ENCODE measurements at places on chromosomes 1 and 21.

DNA sequence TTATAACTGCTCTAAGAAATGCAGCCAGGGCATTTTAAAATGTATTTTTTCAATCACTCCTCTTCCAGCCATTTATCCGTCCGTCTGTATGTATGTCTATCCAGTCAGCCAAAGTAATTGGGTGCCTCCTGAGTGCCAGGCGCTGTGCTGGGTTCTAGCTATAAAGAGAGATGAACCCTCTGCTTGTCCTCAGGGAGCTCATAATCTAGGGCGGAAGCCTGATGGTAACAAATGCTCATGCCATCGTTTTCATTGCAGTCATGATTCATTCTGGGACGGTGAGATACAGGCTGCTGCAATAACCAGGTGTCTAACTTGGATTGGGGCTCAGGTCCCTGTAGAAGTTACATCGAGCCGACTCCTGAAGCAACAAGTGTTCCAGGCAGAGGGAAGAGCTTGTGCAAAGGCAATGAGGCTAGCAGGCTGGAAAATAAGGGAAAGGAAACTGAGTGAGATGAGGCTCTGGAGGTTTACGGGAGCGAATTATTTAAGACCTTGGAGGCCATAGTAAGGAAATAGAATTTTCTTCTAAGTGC, 11.6 kb downstream of the IFI6 start:
- DNase-seq = no peak

DNA sequence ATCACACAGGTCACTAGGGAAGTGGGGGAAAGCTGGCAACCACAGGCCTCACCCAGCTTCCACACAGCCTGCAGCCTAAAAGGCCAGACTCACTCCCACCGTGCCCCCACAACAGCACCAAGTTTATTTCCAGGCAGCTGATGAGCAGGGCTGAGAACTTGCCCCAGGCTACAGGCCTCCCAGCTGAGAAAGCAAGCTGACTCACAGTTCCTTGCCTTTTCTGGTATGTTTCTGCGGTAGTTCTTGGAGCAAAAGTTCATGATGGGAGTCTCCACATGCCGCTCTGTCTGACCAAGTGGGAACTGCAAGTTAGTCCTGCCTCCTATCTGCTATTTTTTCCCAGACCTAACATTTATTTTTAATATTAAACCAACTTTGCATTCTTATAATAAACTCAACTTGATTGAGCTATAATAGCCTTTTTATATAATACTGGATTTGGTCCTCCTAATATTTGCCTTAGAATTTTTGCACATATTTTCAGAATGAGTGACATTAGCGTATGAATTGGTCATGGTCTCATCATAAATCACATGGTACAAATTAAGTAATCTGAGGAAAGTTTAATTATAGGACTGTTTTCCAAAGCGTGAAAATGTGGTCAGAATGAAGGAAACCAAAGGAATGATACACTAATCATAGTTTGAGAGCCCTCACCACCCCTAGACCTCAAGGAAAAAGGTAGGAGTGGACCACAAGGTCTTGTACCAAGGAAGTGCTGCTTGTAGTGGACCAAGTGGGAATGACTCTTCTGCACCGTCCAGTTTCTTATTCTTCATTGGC, 30.7 kb downstream of the RPAP2 start:
- no peak for DNase-seq

DNA sequence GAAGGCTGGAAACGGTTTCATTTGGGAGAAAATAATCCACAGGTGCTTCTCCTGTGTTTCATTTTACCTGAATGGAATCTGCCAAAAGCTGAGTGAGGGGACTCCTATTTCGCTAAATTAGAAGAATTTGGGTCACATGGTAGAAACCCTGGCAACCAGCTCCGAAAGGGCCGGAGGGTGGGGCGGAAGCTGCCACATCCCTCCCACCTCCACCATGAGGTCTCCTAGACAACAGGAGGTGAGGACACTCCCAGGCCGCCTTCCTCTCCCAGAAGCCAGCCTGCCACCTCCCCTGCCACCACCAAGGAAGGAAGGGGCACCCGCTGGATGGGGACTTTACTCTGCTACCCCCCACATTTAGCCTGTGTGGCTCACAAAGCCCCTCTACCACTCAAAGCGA, 199.9 kb upstream of the ZC3H12A start:
- DNase-seq = no peak

- no peak for DNase-seq
Observed at GRCh38 chr1:24317956-24318614, 1.1 kb upstream of the GRHL3 start.

DNA sequence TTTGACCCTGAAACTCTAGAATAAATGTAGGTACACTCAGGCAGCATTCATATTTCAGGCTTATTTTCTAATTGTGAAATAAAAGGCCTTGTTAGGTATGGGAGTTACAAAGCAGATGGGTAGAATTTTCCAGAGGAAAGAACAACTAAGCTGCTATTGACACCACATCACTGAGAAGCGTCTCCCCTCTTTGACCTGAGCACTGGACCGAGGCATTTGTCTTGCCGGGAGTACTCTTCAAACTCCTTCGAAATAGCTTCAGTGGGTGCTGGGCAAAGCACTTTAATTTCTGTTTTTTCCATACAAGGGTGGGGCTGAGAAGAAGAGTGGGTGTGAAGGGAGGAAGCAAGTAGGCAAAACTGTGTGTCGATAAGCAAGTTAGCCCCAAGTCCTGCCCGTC, 36.4 kb downstream of the ABCA4 start:
- no peak for DNase-seq

- DNase-seq = no peak
Observed at GRCh38 chr1:212228076-212228475, 57.1 kb upstream of the PPP2R5A start.

DNA sequence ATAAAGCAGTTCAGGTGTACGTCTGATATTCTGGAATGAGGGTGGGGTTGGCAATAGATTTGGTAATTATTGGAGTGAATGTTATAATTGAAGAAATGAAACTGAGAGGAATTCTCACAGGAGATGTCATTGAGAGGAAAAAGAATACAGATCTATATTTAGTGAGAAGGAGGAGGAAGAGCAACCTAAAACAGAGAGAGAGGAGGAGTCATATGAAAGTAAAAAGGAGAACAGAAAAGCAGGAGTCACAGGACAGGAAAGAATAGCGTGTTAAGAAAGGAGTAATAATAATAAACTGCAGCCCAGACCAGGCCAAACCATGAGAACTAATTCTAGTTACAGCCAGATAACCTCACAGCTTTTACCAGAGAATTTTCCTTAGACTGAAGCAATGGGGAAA, 62.7 kb upstream of the MROH9 start:
- DNase-seq = no peak
